Inflammatory macrophage treated with lipopolysaccharide for 4 hours (primary cell): ENCODE measurements at places on chromosomes 1 and 21.

- DNase-seq: peak; percentile 73
Measured at GRCh38 chr1:43529206-43529731, 1.4 kb upstream of the PTPRF start.

DNA sequence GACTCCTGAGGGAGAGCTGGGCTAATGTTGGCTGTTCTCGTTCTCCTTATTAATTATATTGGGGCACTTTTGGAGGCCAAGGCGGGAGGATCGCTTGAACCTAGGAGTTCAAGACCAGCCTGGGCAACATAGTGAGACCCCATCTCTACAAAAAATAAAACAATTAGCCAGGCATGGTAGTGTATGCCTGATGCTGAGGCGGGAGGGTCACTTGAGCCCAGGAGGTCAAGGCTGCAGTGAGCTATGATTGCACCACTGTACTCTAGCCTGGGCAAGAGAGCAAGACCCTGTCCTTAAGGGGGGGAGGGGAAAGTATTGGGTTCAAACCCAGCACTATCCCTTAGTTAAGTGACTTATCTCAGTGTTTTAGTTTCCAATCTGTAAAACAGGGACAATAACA lies 70.0 kb upstream of the NBPF3 start:
- no peak for DNase-seq

- DNase-seq: no peak
Measured at GRCh38 chr1:15918962-15919715, 56.8 kb downstream of the ZBTB17 start.

DNA sequence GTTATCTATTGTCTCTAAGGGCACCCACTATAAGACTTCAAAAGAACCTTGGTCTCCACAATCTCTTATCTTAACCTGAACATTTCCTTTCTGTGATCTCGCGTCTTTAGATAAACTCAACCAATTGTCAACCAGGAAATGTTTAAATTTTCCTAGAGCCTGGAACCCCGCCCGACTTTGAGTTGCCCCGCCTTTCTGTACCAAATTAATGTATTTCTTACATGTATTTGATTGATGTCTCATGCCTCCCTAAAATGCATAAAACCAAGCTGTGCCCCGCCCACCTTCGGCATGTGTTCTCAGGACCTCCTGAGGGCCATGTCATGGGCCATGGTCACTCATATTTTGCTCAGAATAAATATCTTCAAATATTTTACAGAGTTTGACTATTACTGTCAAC lies 5.9 kb upstream of the CXADR start:
- no peak for DNase-seq

- no peak for DNase-seq
Measured at GRCh38 chr1:156581661-156582387, 2.3 kb downstream of the TTC24 start.

DNA sequence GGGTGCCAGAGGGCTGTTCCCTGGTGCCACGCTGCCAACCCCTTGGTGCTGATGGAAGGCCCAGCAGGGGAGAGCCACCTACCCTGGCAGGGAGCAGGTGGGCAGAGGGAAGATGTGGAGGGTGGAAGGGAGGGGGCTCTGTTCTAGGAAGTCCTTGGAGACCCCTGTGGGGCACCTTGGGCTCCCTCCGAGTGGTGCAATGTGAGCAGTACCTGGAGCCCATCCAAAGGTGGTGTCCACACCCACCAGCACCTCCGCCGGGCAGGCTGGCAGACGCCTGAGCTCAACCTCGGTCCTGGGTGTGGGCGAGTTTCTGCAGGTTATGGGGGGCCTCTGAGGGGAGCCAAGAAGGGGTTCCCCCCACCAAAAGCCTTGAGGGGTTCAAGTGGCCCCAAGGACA lies 11.3 kb upstream of the DNMT3L start:
- DNase-seq: no peak

DNA sequence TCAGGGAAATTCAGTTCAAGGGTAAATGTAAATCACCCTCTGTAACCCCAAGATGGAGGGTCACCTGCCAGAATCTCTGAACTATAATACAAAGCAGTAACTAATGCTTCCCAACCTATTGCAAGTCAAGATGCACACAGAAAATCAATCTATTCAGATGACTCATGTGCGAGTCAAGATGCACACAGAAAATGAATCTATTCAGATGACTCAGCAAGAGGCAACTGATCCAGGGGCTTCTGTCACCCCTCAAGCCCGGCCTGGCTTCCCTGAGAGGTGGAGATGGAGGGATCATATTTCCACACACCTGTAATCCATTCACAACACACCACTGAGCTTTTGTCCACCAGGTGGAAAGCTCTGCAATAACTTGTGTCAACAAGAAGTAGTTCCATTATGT lies 17.4 kb upstream of the HIVEP3 start:
- no peak for DNase-seq

DNA sequence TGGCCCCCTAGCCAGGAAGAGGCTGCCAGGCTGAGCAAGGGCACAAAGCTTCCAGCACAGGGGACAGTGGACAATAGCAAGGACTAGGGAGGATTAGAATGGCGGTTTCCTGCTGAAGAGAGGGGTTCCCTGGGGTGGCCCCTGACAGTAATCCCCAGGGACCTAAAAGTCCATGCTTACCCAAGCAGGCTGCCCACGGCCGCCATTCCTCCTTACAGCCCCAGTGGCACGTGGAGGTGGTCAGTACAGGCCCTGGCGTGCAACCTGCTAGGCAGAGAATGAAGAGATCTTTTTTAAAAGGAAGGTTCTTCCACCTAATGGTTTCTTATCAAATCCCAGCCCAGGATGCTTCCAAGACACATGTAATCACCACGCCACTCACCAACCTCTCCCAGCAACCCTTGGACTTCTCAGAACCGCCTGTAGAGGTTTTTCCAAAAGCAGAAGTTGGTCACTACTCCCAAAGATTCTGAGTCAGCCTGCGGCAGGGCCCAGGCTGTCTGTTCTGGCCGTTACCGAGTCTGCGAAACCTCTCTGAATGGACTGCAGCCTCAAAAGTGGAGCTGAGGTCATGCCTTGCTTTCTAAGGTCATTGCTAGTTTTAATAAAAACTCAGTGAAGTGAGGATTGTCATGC lies 926 bp downstream of the MRPL55 start:
- peak; percentile 73 for DNase-seq

DNA sequence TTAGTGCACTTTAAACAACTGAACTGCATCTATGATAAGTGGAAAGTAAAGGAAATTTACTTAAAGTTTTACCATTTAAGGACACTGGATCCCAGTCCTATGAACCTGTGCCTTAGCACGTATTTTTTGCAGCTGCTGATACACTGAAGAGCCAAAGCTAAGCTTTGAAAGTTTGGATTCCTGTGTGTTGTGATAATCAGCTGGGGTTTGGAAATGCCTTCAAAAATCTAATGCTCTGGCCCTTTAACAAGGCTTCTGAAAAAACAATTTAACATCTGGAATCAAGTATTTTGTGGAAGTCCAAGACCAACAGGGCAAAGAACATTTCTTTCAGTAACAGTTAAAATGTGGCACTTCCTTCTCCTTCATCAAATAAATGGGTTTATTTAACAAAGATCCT lies 51.8 kb downstream of the DDAH1 start:
- DNase-seq: no peak

GRCh38 chr1:2046174-2046917 lies 3.9 kb upstream of the PRKCZ start:
- peak; percentile 30 for DNase-seq

DNA sequence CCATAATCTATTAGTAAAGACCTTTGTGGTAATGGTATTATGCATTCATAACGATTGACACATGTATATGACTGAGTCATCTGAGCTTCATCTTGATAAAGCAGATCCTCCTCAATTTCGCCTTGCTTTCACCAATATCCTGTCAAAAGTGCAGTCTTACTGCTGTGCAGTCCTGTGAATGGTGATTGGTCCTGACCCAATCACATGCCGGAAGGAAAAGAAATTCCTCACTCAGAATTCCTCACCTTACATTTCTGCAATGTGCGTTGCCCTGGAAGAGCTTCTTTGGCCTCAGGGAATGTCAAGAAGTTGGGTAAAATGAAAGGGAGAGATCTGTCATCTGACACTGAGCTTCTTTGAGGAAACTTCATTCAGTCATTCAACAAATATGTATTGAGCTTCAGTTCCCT lies 121.0 kb upstream of the TSPAN2 start:
- no peak for DNase-seq

- DNase-seq: no peak
Measured at GRCh38 chr1:5747426-5748285, 244.6 kb downstream of the NPHP4 start.
